ENCODE measurements at places on chromosomes 2 and 18.

GRCh38 chr2:33247365-33247764 lies 229.1 kb upstream of the RASGRP3 start:
- no peak for DNase-seq

GRCh38 chr2:232465061-232465460 lies 9.1 kb downstream of the ALPI start:
- DNase-seq, result no peak

DNA sequence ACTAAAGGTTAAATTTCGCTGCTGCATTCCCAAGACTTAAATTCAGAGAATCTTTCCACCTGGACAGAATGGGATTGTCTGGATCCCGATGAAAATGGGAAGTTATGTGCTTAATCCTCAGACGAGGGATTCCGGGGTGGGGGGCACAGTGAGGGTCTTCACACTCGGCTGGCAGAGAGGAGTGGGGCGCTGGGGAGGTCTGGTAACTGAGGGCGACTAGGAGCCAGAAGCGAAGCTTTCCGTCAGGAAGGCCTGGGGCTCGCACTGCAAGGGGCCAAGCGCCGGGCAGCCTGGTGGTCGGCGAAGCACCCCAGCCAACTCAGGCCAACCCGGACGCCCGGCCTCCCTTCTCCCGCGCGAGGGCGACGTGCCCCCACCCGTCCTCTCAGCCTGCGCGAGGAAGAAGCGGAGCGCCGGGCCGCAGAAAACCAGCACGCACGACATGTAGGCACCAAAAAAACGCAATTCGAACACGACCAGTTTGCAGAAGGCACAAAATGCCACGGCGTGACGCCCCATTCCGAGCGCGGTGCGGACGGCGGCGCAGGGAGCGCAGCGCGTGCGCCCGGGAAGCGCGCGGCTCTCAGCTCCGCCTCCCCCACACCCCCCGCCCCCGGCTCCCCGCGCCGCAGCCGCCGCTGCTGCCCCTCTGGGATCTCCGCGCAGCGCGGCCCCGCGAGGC lies 188.1 kb downstream of the ZEB2 start:
- DNase-seq, result no peak

GRCh38 chr2:44329343-44329742 lies 32.0 kb downstream of the PREPL start:
- DNase-seq, result no peak

DNA sequence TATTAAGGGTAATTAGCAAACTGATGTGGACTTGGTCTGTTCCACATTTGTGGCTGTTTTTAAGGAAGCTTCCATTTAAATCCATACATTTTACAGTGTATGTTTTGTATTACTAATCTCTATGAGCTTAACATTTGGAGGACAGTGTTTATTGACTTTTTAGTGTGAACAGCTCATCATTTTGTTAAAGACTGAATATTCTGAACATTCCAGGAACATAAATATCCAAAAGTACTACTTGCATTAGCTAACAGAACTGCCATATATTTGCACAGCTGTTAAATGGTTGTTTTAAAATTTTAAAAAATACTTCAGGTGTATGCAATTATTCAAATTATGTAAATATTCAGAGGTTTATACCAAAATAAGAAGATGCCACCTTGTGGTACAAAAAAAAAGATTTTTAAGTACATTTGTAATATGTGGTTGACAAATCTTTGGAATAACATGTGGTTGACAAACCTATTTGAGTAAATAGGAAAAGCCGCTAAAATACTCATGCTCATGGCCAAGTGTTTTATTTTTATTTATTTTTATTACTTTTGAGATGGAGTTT lies 439.7 kb upstream of the FANCL start:
- no peak for DNase-seq

- DNase-seq, result no peak
These were observed 417.9 kb upstream of the GCFC2 start for GRCh38 chr2:76128622-76129021.

- no peak for DNase-seq
These were observed 29.3 kb upstream of the CYP20A1 start for GRCh38 chr2:203209538-203209937.

DNA sequence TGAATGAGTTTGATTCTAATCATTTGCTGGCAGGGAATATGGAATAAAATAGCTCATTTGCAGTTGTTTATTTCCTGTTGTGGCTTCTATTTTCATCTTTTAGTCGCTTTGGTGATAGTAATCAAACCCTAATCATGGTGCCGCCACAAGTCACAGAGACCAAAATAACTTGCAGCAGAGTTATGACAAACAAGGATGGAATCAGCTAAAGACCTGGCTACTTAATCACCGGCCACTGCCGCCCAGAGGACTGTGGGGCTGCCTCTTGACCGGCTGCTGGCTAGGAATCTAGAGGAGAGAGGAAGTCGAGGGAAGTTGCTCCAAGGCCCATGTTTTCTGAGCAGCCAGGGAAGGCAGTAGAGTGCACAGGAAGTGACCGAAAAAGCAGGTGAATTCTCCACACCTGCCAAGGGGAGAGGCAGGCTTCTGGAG lies 5.1 kb upstream of the SMAD7 start:
- no peak for DNase-seq

DNA sequence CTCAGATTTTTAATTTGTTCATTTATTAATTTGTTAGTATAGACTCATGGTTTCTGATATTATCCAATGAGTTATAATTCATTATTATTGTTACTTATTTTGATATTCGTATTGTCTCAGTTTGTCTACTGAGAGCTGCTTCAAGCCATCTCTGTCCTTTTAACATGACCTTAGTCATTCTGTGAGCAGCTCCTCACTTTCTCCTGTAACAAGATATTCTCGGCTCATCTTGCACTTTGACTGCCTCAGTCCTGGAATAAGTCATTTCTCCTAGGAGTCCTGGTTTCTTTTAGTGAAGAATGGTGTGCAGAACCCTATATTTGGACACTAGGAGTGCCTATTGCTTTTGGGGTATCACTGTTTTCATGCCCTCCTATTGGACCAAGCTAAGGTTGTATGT lies 13.2 kb downstream of the ASB1 start:
- no peak for DNase-seq

- no peak for DNase-seq
These were observed 88.6 kb downstream of the AAK1 start for GRCh38 chr2:69554981-69555380.

- DNase-seq, result no peak
These were observed 101.2 kb downstream of the UBR3 start for GRCh38 chr2:169928463-169928864.

DNA sequence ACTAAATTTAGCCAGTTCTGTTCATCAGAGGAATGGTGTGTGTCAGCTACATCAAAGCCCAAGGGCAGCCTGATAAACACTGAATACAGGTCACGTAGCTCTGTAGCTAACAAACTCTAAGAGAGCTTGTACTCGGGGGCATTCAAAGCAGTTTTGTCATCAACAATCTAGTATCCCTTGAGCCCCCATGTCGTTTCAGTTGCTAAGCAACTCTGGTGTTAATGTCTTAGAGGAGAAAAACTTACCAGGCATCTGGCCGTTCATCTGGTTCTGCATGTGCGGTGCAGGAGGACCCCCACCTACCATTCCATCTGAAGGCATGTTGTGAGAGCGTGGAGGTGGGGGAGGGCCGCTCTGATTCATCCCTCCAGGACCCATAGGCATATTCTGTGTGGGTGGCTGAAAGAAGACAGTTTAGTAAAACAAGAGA lies 33.1 kb downstream of the SS18 start:
- no peak for DNase-seq

DNA sequence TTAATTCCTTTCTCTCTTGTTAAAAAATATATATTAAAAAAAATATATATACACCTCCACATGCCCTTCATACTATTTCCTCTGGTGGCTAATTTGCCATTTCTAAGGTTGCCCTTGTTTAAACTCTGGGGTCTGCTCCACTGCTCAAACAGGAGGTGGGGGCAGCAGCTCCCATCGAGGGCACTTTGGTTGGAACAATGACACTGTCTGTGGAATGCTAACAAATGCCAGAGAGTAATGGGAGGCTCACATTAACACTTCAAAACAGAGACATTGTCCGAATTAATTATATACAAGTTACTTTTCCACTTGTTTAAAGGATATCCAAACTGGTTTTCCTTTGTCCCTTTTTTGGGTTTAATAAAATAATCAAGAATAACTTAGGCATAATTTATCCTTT lies 58.8 kb upstream of the CD302 start:
- no peak for DNase-seq

DNA sequence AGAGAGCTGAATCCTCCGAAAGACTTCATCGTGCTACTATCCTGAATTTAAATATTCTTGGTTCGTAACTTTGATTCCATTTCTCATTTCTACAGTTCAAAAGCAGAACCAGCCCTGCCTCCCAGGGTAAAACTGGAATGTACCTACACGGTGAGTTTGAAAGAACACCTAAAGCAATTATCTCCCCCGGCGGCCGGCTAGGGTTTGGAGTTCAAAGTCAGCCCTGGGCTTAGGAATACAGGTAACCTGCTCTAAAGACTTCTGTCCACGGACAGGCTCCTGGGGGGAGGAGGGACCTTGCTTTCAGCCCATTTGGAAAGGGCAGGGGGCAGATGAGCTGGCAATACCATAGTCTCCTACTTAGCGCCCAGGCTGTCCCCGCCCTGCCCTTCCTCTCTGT lies 32.3 kb downstream of the CYP27C1 start:
- DNase-seq, result no peak

DNA sequence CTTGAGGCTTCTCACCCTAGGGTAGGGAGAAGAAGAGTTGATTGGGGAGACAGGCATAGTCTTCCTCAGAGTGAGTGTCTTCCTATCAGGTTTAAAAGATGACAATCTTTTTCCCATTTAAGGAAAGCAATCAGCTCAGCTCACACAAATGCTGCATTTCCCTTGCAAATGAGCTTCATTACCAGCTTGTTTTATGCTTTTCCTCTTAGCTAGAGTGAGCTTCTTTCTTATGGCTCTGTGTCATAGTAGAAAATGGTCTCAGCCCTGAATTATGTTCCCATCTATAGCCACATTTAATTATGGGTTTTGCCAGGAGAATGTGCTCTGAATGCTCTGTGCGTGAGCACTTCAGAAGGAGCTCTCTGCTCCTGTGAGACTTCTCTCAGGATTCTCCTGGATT lies 112.8 kb upstream of the NCK2 start:
- no peak for DNase-seq

DNA sequence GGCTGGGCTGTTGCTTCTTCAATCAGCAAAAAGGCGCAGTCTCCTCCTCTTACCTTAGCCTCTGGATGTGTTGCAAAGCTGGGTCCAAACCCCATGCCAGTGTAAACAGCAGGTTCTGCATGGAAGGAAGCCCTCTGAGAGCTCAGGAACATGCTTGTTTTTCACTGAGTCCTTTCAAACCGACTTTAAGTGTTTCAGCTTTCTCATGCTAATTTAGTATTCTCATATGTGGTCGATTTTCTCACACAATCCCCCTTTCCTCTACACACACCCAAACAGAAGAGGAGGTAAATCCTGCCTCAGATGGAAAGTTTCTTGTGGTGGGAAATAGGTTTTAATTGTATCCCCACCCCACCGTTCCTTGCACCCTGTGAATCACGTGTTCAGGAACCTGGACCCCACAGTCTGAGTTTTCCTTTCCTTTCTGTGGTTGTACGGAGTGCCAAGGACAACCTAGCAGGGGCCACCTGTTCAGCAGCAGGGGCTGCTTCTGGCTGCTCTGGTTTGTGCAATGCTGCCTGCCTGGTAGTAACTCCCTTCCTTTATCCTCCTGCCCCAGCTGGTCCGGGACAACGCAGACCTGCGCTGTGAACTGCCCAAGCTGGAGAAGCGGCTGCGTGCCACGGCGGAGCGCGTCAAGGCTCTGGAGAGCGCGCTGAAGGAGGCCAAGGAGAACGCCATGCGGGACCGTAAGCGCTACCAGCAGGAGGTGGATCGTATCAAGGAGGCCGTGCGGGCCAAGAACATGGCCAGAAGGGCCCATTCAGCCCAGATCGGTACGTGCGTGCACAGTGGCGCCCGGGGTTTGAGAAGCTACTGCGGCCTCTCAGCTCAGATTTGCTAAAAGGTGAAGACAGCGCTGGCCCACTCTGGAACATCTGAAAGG lies 28.7 kb upstream of the LYPD6B start:
- DNase-seq, result no peak

GRCh38 chr2:104405623-104406022 lies 448.3 kb upstream of the POU3F3 start:
- no peak for DNase-seq

GRCh38 chr18:58584200-58585127 lies 44.4 kb downstream of the ALPK2 start:
- DNase-seq, result no peak

DNA sequence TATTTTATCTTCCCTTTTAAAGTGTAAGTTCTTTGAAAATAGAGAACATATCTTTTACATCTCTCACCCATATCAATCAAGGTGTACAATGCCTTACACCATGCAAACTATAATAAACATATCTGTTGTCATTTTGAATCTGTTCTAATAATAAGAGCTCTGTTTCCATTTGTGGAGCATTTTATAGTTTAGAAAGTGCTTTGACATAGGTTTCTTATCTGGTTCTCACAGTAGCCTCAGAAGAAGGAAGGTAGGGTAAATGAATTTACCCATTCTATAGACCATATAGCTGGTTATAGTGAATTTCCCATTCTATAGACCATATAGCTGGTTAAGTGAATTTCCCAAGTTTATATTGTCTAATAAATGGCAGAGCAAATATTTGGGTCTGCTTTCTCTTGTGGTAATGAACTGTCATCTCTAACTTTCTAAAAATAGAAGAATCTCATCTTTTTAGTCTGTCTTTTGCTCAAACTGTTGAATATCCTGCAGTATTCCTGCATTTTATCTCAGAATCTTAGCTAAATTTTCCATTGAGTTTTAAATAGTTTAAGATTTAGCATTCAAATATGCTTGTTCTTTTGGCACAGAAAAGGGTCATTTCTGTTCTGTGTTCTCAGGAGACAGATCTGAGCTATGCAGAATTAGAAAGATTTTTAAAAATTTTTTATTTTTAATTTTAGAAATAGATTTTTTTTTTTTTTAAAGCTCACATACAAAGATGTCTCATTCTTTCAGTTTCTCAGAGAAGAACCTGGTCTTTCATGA lies 80.7 kb upstream of the STON1 start:
- DNase-seq, result no peak

DNA sequence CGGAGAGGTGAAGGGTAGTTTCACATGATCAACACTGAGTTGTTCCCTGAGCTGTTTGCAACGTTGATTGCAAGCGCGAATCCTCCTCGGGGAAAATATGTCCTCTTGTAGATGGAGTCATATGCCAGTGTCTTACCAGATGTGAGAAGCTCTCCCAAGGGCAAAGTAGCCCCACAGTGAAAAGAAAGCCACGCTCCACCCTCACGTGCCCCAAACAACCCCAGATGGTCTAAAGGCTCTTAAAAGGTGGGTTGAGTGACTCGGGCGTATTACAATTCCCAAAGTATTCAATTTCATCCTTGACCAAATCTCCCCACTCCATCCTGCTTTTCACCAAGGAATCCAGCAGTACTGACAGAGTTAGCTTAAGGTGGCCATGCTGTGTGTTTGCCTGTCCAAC lies 332.1 kb upstream of the SOX11 start:
- DNase-seq, result no peak

GRCh38 chr2:120262761-120263428 lies 10.2 kb downstream of the RALB start:
- DNase-seq, result no peak

GRCh38 chr18:68427951-68428401 lies 286.9 kb downstream of the TMX3 start:
- DNase-seq, result no peak

Data from left ventricle myocardium superior (tissue), 1 donor.